ENCODE measurements at places on chromosomes 12 and 14.

DNA sequence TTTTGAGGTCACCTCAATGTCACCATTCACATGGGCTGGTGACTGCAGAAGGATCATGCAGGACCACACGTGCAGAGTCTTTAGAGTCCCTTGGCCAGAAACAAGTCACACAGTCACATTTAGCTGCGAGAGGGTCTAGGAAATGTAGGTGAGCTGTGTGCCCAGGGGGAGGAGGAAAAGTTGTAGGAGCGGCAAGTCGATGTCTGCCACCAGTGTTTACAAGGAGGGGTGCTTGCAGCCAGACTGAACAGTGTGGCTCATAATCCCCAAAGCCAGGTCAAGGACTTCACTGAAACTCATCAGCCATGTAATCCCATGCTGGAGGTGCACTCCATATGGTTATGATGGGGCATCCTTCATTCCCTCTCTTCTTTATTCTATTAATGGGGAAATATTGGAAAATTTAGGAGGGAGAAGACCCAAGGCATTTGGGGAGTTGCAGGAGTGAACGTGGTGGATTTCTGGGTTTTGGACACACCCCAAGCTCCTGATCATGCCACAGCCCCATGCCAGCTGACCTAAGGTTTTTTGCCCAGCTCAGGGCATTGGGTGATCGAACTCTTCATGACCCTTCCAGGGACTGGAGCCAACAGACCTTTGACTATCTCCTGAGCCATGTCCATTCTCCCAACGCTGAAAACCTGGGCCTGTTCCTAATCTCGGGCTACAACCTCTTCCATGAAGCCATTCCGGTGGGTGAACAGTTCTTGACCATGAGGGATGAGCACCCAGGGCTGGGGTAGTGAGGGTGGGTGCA, 7.2 kb downstream of the DAO start:
- DNase-seq = no peak

GRCh38 chr12:129827102-129827865, 76.5 kb downstream of the TMEM132D start:
- DNase-seq = no peak

GRCh38 chr14:91375720-91376452, 41.7 kb downstream of the CCDC88C start:
- DNase-seq = no peak

DNA sequence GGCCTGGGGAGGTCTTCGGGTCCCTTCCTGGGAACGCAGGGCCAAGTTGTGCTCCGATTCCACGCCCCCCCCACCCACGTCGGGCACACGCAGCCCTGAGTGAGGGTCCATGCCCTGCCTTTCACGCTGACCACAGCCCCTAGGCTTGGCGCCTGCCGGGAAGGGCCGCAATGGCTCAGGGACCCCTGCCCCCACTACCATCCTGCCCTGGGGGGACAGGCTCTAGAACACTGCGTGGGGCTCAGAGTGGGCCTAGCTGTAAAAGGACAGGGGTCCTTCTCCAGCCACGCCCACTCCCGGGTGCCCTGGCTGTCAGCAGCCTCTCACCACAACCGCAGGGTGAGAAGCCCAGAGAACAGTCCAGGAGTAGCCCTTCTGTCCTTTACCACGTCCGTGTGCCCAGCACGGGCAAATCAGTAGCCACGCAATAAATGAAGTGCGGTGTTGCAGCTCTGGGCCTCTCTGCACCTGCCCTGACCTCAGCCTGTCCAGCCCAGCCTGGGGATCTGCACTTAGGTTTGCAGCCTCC, 9.4 kb upstream of the GPR68 start:
- DNase-seq = no peak

DNA sequence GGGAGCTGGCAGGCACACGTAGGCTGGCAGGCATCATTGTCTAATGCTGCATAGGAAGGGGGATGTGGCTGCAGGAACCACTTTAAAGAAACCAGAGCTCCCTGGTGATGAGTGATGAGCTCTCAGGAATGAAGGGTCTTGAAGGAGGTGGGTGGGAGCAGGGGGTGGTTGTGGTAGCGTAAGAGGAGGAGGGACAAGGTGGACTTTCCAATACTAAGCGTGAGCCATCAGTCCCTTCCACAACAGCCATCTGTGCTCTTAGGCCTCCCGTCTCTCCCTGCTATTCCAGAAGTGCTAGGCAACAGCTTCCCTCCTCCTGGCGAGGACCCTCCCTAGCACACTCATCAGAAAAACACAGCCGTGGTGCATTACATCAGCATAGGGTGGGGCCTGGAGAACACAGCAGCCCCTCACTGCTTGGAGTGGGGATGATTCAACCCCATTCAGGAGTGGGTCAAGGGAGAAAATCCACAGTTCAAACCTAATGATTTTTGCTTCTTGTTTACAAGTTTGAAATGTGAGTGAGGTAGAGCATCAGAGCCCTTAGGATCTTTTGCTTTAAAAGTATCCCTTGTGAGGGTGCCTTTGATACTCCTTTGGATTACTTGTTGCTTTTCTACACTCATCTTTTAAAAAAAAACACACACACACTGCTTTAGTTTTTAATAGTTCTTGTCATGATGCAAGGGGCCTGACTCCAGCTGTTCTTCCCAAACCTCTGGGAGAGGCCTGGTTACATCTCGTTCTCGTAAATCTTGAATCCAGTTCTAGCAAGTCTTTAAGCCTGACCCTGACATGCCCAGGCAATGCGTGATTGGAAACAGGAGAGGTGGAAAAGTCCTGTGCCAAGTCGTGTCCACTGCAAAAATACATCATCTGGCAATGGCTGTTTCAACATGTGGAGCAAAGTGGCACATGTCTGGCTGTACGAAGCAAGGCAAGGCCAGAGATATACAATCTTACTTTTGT, 356.4 kb upstream of the DDHD1 start:
- no peak for DNase-seq

DNA sequence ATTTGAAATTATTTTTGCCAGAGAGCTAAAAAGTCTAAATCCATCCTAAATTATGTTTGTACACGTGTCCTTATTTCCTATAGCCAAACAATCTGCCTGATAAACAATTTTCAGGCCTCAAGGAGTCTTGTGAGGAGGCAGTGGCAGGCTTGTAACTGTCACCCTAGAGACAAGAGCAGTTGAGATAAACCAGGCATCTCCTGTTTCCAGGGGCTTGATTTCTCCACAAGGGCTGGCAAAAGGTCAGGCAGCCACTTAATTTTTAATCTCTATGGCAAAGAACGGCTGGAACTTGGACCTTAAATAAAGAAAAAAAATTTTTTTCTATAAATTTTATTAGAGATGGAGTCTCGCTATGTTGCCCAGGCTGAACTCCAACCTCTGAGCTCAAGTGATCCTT, 15.5 kb downstream of the PKP2 start:
- DNase-seq = no peak

DNA sequence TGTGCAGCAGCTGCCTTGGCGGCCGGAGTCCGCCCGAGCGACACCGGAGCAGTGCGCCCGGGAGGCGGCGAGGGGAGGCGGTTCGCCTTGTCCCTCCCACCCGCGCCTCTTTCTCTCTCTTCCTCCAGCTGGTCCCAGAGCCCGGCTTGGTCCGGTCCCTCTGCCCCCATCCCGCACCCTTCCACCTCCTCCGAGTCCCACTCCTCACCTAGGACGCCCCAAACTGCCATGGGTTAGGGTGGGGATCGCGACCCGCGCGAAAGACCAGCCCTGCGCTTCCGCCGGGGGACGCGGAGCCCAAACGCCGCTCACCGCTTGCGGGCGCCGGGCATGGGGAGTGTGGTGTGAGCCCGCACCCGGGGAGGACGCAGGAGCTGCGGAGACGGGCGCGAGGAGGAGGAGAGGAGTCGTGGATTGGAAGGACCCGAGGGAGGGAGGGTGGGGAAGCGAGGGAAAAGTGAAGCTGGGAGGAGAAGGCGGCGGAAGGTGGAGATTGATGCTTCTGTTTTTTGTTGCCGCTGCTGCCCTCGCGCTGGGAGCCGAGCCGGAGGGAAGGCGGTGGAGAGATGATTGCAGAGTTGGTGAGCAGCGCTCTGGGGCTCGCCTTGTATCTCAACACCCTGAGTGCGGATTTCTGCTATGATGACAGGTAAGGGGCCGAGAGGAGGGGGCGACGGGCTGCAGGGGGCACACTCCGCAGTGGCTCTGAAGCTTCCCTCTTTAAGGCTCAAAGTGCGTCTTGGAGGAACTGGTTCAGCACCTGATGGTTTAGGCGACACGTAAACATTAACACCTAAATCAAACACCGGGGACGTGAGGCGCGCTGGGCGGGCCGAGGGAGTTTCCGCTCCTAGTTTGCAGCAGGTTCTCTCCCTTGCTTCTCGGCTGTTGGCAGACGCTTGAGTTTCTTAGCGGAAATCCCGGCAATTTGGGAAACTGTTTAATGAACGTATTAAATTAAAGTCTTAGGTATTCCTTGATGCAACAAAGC, 610 bp downstream of the TMTC2 start:
- DNase-seq = no peak

DNA sequence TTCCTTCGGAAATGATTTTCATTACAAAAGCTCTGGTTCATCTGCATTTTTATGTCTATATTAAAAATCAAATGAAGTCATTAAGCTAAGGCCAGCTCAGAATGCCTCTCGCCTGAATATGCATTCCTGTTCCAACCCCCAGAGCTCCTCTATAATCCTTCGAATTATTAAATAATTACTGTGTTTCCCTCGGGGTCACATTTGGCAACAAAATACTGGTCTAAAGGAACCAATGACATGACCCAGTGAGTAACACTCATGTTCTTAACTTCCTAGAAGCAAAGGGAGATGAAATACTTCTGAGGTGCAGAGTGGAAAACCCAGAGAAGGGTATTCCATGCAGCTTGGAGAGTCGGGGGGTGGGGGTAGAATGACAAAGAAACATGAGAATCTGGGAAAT, 68.3 kb downstream of the FOXN3 start:
- no peak for DNase-seq

DNA sequence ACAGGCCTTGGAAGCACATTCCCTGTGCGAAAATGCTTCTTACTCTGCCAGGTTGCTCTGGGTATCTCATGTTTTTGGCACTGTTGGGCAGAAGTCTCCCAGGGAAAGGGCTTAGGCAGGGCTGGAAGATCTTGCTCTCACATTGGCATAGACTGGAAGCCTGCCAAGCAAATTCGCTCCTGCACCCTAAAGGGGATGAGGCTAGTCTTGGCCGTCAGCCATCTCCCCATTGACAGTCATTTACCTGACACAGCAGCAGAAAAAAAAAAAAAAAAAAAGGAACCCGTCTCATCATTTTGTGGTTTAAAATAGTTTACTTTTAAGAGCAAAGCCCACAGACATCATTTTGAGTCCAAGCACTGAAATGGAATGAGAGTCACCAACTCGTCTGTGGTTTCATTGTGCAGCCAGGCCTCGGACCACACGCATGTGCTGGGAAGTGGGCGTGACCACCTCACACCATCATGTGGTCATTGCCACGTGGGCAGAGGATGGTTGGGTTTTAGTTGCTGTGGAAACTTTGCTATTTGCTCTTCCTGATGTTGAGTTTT, 84.8 kb downstream of the NRXN3 start:
- no peak for DNase-seq

DNA sequence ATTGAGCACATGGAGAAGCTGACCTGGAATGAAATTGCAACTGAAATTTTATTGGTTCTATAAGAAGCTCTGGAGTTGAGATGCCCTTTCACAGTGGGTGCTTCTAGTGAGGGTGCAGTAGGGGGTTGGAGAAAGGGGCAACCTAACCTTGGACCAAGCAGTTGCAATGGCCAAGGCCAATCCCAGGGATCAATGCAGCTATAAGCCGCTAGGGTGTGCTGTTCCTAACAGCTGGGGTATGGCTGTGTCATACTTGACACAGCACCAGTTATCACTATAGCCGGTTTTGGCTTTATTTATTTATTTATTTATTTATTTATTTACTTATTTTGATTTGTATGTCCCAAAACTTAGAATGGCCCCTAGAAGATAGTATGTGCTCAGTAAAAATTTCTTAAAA, 505.9 kb downstream of the FLRT2 start:
- no peak for DNase-seq

DNA sequence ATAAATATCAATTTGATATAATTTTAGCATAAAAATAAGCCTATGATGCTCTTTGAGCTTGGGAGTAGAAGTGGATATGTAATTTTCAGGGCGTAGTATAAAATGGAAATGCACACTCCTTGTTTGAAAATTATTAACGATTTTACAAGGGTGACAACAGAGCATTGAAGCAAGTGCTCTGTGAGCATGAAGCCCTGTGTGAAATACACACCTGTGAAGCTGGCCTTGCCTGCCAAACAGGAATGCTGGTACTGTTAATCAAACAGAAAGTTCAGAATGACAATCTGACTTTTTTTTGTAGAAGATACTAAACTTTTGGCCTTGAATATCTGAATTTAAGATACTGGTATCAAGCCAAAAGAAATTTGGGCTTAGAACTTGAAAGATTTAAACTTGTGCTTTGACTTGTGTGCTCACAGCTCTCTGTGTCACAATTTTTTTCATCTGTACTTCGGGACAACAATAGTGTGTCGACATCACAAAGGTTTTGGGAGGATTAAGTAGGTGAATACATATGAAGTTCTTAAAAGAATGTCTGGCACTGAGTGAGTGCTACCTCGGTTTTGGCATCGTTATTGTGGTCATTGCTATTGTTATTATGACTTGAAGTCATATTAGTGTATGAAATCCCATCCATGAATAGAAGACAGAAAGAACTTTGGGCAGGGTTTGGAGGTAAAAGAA, 47.3 kb downstream of the LRRK2 start:
- DNase-seq = no peak

GRCh38 chr12:49702676-49703215, 4.5 kb downstream of the FMNL3 start:
- no peak for DNase-seq

DNA sequence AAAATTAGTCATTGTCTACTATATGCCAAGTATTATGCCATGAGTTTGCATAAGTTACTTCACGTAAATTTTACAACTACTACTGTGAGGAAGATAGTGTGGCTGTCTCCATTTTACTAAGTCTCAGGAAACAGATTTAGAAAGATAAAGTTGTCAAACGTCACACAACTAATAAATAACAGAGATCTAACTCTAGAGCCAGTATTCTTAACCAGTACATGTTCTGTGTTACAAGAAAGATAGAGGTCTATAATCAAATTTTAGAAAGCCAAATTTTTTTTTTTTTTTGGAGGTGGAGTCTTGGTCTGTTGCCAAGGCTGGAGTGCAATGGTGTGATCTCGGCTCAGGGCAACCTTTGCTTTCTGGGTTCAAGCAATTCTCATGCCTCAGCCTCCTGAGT, 14.2 kb downstream of the CLEC4C start:
- no peak for DNase-seq

DNA sequence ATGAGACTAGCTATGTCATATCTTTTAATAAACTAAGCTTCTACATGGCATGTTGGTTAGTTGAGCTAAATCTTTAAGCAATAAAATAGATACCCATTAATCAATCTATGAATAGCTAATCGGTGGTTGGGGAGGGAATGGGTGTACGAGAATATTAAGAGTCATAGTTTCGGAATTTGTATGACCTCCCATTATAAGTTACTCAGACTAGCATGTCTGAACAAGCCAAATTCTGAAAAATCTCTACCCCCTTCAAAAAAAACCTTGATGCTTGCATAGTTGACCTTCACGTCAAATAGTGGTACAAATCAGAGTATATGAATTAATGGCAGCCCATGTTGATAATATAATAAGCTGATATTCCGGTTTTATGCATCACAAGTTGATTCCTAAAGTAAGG, 60.0 kb downstream of the PLEKHG7 start:
- no peak for DNase-seq
